ENCODE measurements at places on chromosomes 5 and 9. TPM values are rescaled to one million over a fixed set of nuclear protein-coding genes. Genes with fewer than 3 reads are reported as not detected.

DNA sequence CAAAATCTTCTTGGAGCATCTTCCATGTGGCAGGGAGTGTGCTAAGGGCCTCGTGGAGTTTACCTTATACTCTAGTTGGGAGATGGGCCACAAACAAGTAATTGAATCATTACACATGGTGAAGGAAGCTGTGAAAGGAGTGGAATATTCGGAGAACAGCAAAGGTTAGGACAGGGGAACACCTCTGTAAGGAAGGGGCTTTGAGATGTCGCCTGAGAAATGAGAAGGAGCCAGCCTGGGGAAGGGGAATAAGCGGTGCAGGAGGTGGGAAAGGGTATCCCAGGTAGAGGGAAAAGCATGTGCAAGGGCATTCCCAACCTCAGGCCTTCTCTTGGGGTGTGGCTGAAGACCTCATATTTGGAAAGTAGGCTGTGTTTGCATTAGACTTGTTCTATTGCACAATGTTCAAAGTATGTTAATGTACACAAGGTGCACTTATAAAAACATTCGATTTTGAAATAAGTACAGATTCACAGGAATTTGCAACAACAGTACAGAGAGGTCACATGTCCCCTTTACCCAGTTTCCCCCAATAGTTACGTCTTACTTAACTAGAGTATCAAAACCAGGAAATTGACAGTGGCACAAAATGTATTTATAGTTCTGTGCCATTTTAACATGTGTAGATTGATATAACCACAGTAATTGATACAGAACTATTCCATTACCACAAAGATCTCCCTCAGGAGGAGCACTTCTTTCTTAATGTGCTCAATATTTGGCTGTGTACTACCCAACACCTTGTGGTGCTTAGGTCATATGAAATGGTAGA is 2.4 kb upstream of the STOM start:
- DNase-seq = peak; percentile 55

DNA sequence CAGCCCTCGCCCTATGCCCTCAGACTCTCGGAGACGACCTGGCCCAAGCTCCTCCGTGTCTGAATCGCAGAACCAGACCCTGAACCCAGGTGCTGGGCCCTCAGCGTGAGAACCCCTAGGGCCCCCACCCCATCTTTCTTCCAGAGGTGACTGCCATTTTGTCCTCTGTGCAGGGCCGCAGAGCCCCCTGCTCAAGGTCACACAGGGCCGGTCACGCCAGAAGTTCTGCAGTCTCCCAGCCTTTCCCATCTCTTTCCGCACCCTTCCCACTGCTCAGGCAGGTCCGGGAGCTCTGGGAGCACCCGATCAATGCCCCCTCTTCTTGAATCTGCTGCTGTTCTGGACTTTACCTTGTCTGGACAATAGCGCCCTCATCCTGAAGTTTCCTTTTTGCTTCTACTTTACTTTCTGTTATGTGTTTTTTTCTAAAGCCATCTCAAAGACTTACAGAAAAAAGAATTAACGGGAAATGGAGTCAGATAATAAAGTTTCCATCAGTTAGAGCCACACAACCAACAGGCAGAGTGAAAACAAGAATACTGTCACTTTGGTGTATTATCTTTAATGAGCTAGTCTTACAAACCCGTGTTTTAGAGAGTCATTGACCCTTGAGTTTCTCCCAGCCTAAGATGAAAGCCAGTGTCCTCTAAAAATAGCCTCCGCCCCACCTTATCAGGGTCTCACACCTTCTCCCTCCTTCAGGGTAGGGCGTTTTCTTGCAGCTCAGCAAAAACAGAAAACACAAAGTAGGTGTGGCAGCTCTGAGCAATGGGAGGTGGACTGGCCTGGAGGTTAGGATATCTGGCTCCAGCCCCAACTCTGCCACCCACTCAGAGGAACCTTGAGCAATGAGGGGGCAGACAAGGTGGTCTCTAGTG is 1.8 kb downstream of the TMOD1 start:
- no peak for DNase-seq

DNA sequence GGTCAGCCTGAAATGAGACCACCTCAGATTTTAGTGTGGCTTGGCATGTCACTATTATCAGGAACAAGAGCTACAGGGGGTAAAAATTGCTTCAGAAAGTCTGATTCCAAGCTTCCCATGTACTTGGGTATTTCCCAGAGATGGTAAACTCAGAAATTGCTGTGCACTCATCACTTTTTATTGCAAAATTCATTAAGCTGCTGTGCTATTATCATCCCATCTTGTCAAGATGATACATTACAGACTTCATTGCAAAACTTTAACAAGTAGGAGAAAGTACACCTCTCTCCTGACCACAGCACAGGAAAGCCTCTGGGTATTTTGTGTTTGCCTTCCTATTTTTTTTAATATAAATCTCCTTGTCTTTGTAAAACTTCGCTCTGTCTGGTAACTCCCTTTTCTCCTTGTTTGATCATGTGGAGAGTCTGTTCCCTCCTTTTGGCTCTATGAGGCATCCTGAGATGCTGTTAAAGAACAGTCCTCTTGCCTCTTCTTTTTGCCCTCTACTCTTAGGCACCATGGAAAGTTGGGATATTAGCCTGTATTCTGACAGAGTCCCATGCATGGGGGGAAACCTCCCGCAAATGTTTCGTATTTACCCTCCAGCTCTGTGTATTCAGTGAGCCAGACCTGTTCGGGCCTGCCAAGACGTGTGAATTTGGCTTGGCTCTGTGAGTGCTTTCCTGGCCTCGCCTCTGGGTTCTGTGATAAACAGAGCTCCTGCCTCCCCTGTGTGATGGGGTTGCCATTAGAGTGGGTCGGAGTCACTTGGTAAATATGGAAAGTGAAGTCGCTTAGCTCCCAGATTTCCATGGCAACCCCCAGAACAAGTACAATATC is 260.7 kb downstream of the NR3C1 start:
- DNase-seq = peak; percentile 68

DNA sequence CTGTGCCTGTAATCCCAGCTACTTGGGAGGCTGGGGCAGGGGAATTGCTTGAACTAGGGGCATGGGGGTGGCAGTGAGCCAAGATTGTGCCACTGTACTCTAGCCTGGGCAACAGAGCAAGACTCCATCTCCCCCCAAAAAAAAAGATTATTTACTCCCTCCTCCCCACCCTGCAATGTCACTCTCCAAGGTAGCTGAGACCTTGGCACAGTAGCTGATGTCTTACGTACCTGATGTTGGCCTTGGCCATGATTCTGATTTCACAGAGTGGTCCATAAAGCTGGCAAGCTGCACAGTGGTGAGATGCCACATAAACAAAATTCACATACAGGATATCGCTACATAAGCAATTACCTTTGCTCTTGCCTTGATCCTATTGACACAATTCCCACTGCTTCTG is 108.5 kb downstream of the CAVIN4 start:
- no peak for DNase-seq

DNA sequence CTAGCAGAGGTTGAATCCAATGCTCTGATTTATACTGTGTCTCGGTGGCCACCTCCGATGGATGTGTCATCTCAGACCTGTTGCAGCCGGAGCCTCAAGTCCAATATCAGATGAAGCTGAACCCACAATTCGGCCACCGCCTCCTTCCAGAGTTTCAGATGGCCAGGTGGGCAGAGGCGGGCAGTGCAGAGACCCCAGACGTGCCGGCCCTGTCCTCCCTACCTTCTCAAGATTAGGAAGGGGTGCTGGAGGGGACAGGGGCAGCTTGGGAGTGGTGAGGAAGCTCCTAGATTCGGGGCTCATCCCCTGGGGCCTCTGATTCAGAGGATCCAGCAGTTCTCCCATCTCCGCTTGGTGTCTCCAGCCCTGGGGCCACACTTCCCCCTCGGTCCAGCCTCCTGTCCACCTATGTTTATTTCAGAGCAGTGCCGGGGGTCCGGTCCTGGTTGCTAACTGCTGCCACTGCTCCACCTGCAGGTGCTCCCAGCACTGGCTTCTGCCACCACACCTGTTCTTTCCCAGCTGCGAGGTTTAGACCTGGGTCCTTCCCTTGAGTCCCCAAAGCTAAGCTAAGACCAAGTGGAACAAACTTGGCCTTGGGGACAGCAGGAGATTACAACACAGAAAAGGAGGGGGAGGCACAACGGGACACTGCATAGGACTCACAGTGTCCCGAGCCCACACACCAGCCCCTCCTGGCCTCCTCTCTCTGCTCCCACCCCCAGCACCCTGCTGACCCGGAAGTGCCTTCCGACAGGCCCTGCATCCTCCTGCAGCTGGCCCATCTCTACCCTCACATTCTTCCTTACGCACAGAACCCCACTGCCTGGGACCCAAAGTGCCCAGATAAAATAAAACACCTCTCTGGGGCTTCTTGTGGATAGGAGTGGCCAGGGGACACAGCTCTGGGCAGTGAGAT is 81.6 kb downstream of the NTNG2 start:
- no peak for DNase-seq

- DNase-seq = no peak
Observed at GRCh38 chr5:157570531-157571200, 4.9 kb downstream of the ADAM19 start.

DNA sequence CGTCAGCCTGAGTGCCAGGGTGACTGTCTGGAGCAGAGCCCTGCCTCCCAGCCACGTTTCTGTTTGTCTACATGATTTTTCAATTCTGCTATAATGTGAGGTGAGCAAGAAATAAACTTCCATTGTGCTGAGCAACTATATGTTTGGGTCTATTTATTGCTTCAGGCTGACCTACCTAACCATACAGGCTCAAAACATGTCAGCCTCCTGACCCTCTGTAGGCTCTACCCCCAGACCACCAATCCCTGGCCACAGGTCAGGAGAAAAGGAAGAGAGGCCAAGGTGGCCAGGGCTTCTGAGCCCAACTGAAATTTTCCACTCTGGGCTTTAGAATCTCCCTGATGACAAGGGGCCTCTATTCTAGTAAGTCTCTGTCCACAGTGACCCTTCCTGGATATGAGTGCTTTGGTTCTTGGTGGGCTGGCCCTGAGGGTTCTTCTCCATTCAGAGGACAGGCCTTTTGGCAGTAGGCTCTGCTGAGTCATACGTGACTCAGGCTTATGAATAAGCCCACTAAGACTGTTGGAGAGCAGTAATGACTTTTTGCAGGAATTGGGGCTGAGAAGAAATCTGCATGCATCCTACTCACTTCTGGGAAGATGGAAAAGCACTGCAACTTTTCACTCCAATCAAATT is 117.2 kb upstream of the TBCA start:
- DNase-seq = peak; percentile 30

GRCh38 chr5:108730617-108731340 is 16.9 kb upstream of the FER start:
- DNase-seq = no peak

- DNase-seq = peak; percentile 96
Observed at GRCh38 chr9:130824643-130825350, 10.3 kb upstream of the ABL1 start.

DNA sequence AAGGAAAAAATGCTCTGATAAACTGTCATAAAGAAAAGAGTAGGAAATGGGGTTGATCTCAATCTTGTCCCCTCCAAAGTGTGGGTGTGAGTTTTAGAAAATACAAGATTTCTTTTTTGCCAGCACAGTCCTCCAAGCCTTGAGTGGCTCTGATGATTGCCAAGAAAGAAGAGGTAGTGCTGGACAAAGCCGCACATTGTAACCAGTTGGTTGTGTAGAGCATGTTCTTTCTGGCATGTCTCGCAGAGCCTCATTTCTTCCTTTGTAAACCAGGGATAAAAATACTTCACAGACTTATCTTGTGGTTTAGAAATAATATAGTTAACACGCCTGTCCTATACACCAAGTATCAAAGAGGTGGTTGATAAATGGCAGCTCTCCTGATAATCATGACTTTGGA is 30.4 kb downstream of the PRLR start:
- DNase-seq = peak; percentile 34

DNA sequence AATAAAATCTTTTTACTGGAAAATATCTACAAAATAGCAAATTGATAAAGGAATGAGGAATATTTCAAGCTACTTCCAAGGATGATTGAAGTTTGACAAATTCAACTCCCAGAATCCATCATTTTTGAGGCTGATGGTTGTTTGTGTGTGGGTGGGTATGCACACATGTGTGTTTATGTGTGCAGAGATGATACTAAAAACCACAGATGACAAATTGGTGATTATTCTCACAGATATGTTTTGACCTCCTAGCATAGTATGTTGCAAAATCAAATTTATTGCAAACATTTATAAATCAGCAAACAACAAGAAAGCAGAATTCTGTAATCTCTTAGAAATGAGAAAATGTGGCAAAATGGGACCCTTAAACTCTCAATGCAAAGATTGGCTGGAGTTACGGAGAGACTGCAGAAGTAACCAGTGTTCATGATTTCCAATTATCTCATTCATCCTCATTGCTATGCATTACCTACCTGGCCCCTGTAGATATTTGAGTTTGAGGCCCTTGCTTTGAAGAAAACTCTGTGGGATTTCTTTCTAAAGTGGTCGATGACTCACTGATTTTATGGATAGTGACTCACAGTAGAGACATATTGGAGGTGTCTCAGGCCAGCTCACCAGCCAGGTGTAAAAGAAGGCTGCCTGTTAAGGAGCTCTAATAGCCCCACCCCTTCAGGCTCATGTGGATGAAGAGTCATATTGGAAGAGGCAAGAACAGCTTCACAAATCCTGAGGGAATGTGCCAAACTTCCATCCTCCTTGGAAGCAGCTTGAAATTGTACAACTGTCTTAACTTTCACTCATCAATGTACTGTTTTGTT is 44.6 kb upstream of the TMC1 start:
- no peak for DNase-seq

Gene SVEP1
- 26.4 TPM for total RNA-seq

Gene PRKACG
- not detected for total RNA-seq
